Stimulated activated CD8-positive, alpha-beta memory T cell treated with anti-CD3 and anti-CD28 coated beads, Interleukin-15, amount 100 ng/mL, for 24 hours (primary cell): ENCODE measurements at places on chromosomes 6 and 20.

DNA sequence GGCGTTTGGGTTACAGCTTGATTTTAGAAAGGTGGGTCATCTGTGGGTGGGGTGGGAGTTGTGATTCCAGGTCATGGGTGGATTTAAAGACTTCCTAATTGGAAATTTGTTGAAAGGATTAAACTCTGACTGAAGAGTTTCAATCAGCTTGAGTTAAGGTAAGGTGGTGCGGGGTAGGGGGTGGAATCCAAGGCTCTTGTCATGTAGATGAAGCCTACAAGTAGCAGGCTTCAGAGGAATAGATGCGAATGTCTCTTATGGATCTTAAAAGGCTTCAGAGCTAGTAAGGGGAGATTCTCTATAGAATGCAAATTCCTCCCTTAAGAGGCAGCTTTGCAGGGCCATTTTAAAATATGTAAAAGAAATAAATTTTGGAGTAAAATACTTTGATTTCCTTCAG is 645.3 kb downstream of the FRK start:
- no peak for DNase-seq

- no peak for DNase-seq
Observed at GRCh38 chr6:44524476-44525227, 137.1 kb downstream of the CDC5L start.

DNA sequence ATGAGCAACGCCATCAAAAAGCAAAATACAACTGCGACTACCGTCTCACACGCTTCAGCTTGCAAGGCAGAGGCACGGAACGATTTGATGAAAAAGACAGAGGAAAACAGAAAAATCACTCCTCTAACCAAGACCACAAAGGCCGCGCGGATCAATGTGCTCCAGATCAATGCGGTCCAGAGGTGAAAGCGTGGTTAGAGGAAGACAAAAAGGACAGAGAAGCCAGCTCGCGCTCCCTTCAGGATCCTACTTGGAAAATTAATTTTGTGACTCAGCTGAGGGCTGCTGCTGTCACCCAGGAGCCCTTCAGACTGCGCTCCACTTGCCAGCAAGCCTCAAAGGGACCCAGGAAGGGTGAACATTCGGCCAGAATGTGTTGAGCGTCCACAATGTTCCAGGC is 140.2 kb upstream of the RPS6KA2 start:
- DNase-seq: no peak

GRCh38 chr20:56687061-56687460 is 58.0 kb downstream of the TFAP2C start:
- no peak for DNase-seq

DNA sequence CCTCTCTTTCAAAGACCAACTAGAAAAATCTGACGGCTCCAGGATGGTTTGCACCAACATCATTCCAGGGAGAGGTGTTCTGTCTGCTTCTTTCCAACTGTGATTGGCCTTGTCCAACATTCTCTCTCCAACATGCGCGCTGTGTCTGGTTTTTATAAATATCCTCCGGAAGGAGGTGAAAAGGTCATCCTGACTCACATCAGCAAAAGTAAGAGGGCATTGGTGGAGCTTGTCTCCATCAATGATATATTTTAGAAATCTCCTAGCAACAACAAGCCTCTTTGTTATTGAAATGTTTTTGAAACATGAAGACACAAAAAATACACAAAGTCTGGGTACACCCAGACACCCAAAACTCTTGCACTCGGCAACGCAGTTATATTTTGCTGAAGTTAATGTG is 475.3 kb upstream of the JARID2 start:
- no peak for DNase-seq

DNA sequence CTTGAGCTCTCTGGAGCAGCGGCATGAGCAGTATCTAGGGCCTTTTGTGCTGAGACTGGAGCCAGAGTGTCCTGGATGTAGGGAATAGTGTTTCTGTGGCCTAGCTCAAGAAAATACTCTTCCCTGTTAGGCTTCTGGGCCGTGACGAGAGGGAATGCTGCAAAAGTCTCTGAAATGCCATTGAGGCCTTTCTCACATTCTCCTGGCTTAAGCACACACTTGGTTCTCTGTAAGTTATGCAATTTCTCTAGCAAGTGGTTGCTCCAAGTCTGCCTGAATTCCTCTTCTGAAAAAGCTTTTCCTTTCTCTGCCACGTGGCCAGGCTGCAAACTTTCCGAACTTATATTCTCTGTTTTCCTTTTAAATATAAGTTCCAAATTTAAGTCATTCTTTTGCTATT is 744.4 kb downstream of the GRIK2 start:
- DNase-seq: no peak

DNA sequence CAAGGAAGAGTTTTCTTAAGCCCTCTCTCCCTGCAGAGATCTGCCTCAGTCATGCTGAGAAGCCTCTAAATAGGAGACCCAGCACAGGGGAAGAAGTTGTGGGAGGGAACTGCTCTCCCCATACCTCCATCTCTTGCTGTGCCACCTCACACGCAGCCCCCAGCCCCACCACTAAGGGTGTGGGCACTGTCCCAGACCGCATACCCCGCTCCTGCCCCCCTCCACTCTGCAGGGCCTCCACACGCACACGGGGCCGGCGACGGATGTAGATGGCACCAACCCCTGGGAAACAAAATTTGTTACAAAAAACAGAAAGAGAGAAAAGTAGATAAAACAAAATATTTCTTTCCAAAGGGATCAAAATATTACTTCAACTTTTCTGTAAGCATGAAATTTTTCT is 10.2 kb upstream of the CPNE1 start:
- DNase-seq: no peak

DNA sequence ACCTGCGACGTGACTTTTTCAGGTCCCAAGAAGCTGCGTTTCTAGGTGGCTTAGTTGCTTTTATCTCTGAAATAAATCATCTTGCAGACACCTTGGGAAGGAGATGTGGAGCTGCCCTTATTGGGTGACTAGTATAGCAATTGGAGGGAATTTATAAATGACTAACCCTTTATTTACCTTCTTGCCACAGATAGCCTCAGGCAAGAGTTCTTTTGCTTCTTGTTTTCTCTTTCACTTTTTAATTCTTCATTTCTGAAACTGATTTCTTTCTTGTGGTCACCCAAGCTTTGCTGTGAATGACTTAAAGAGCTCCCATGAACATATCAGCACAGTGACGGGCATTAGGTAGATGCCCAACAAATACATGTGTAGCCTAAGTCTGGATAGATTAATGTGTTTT is 3.0 kb downstream of the ADGRF4 start:
- DNase-seq: no peak

GRCh38 chr20:38216746-38217595 is 43.6 kb downstream of the KIAA1755 start:
- DNase-seq: no peak

GRCh38 chr6:159778542-159779103 is 10.8 kb downstream of the TCP1 start:
- no peak for DNase-seq

DNA sequence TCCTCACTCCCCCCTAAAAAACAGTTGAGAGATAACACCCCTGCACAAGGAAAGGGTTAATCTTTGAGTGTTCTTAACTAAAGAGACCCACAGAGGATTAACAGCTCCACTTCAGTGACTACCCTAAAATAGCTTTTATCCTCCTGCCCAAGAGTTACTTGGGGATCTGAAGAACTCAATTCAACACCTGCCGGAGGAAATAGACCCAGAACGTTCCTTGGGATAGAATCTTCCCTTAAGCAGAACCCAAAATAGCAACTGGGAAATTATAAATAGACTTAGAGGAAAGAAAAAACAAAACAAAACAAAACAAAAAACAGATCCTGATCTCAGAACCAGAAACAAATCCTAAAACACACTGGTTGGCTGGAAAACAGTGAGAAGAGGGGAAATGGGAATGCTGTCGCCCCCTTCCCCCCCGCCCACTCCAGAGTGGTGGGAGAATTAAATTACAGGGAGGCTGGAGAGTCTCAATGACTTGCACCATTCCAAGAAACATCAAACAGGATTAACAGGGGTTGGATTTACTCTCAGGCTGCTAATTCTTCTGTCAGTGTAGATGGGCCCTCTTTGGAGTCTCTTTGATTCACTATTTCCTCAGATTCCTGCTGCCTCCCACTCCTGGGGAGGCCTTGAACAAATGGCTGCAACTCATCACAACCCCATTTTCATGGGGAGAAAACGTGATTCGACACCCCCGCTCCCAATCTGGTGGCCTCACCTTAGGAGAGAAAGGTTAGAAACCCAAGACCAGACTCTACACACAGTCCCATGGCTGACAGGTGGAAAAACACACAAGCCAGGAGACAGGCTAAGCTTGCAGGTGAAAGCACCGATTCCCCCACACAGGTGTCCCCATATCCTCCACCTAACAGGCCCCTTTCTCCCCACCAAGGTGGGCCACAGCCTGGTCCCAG is 1.4 kb downstream of the PLAGL2 start:
- no peak for DNase-seq

DNA sequence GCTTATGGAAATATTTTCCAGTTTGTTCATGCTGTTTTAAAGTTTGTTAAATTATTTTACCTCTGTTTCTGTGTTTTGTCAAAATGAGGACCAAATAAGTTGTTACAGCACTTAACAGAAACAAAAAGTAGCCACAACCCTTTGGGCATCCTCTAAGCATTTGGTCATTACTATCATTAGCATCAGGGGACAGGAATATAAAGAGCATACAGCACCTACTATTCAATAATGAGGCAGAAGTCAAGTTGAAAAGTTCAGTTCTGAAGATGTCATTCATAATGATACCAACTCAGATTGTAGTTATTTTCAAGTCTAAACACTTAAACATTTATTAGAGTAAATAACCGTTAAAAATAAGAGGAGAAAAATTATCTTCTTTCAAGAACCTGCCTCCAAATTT is 862.3 kb upstream of the FLRT3 start:
- no peak for DNase-seq

GRCh38 chr6:40437631-40438030 is 149.5 kb downstream of the LRFN2 start:
- DNase-seq: no peak

DNA sequence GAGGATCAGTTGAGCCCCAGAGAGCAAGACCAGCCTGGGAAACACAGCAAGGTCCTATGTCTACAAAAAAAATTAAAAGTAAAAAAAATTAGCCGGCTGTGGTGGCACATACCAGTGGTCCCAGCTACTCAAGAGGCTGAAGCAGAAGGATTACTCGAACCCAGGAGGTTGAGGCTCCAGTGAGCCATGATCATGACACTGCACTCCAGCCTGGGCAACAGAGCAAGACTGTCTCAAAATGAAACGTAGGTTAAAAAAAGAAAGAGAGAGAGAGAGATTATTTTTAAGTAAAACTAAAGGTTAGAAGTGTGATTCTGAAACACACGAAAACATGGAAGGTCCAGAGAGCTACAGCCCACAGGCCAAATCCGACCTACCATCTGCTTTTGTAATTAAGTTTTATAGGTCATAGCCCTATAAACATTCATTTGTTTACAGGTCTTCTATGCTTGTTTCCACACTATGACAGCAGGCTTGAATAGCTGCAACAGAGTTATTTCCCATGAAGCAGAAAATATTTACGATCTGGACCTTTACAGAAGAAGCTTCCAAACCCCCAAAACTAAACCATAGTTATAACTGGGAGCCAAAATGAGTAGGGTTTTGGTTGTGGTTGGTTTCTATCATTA is 279.7 kb downstream of the GMDS start:
- DNase-seq: no peak

GRCh38 chr20:21941941-21942805 is 236.7 kb downstream of the PAX1 start:
- no peak for DNase-seq

GRCh38 chr6:37804586-37804985 is 14.9 kb upstream of the ZFAND3 start:
- no peak for DNase-seq

GRCh38 chr20:52941808-52942207 is 30.4 kb upstream of the TSHZ2 start:
- DNase-seq: no peak

DNA sequence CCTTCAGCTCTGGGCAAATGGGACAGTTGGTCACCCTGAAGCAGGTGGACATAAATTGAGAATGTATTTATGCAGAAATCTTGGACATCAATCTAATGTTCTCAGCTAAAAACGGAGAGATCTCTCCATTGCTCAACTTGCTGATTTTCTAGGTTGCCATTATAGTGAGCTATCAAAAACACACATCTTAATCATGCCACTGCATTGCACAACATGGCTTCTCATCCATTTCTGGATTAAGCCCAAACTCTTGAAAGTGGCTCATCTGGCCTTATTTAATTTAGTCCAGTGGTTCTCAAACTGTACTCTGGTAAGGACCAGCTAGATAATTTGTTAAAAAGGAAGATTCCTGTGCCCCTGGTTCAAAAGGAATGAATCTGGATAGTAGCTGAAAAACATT is 324.9 kb upstream of the CITED2 start:
- DNase-seq: no peak
